ENCODE measurements at places on chromosomes 12 and 14.

DNA sequence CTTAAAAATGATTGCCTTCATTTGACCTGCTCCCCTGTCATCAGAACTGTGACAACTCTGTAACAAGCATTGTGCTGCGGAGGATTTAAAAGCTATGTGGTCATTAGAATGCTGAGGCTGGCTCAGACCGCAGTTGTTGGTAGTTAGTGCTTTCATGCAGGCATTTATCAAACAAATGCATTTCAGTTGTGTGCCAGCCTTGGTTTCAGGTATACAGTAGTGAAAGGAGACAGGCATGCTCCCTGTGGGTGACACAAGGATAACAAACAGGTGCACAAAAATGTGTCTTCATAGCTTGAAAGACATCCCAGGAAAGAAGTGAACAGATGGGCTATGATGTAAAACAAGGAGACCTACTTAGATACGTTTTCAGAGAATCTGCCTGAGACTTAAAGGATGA, 60.6 kb downstream of the MARK3 start:
- no peak for DNase-seq

DNA sequence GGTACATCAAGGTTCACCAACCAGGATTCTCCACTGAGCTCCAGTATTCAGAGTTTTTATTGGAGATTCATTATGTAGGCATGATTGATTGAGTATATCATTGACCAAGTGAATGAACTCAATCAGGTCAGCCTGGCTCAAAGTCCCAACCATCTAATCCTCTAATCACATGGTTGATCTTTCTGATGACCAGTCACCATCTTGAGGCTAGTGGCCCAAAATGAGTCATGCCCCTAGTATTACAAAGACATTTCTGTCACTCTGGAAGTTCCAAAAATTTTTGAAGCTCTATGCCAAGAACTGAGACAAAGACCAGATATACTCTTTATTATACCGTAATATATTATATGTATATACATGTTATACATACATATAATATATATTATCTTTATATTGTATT, 75.9 kb upstream of the ATF7IP start:
- DNase-seq = no peak

GRCh38 chr12:50650285-50650684, 113.6 kb upstream of the ATF1 start:
- no peak for DNase-seq

GRCh38 chr12:49144384-49144783, 13.2 kb upstream of the TUBA1B start:
- DNase-seq = no peak

DNA sequence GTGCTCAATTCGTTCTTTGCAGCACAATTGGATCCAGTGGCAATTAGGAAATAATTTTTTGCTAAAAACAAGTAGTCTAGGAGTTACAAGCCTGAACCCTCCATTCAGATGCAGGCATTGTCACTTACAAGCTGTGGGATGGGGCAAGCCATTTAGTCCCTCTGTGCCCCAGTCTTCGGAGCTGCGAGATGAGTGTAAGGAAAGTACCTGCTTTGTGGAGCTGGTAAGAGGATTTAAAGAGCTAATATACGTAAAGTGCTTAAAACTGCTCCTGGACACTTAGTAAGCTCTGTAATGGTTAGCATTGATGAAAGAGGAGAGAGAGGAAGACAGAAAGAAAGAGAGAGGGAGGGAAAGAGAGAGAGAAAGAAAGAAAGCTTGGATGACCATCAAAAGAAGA, 112.5 kb downstream of the LGMN start:
- DNase-seq = no peak

DNA sequence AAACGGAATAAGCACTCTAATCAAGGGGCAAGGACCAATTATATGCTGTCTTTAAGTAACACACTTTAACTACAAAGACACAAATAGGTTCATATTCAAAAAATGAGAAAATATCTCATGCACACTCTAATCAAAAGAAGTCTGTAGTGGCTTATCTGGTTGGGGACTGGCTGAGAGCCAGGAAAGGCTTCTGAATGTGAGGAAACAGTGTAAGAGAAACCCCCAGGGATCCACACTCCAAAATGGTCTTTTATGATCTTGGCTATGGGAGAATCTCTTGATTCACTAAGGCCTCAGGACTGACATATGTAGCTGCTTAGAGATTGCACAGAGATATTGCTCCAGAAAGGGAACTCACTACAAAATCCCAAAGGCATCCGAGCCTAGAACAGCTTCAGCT, 10.3 kb downstream of the CTSG start:
- no peak for DNase-seq

GRCh38 chr12:25800101-25800500, 158.4 kb upstream of the RASSF8 start:
- DNase-seq = no peak

DNA sequence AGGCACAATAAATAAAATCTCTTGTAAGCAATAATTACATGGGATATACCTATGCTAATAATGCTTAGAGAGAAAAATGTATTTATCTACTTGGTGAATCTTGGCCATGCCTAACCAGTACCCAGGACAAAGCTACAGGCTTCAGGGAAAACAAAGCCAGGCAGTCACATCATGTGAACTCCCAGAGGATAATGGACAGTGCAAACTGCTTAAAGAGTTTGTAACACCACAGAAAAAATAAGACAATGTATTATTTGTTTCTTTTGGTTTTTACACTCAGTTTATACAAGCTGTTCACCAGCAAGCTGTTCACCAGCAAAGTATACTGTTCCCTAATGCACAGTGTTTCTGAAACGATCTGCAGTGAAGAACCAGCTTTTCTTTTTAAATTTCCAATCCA, 38.0 kb downstream of the DICER1 start:
- no peak for DNase-seq

DNA sequence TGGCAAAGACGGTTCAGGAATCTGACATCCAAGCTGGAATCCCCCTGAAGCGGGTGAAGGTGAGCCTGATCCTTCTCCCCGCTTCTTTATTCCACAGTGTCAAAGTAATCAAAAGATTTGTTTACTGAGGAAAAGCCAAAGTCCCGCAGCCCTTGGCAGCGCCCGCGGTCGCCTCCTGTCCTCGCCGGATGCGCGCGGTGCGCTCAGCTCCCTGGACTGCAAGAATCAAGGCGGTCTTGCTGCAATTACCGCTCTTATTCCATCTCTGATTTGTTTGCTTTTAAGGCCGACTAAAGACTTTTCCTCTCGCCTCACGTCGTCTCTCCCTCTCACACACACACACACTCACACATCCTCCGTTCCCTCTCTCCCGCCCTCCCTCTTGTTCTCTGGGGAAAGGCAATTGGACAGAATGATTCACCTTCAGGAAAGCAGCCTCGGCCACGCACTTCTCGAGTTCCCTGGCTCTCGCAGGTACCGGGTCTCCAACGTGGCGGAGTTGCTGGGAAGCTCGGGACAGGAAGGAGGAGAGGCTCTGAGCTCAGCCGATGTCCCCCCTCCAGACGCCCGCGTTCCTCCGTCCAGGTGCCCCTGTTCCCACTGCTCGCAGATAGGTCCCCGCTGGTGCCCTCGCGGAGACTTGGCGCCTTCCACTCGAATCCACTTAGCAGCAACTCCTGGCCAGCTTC, 68.6 kb upstream of the USP15 start:
- no peak for DNase-seq

GRCh38 chr12:67415473-67415872, 146.3 kb downstream of the CAND1 start:
- no peak for DNase-seq

DNA sequence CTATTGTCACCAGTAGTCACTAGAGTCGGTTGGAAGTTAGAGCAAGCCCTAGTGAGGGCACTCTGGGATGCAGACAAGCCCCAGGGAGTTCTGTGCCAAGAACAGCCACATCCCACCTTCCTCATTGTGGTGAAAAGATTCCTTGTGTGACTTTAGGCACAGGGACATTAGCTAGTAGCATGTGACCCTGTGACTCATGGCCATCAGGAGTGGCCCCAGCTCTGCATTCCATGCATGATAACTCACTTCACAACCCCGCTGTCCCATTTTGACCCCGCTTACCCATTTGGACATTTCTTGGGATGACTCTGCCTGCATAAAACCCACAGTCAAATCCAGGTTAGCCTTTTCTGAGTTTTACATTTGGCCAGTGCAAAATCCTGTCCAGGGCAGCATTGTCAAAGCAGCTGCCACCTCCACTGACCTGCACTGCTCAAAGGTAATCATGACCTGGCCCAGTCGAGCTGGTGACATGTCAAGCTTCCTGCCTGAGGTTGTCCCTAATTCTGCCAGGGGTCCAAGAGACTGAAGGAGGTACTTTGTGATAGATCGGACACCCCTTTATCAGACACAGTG, 430.5 kb downstream of the DPF3 start:
- DNase-seq = no peak

GRCh38 chr14:28297559-28297958, 469.0 kb upstream of the FOXG1 start:
- no peak for DNase-seq

- no peak for DNase-seq
These were observed 633.6 kb downstream of the TMTC2 start for GRCh38 chr12:83320350-83320749.

- DNase-seq = no peak
These were observed 29.5 kb upstream of the OSBPL8 start for GRCh38 chr12:76588881-76589565.

DNA sequence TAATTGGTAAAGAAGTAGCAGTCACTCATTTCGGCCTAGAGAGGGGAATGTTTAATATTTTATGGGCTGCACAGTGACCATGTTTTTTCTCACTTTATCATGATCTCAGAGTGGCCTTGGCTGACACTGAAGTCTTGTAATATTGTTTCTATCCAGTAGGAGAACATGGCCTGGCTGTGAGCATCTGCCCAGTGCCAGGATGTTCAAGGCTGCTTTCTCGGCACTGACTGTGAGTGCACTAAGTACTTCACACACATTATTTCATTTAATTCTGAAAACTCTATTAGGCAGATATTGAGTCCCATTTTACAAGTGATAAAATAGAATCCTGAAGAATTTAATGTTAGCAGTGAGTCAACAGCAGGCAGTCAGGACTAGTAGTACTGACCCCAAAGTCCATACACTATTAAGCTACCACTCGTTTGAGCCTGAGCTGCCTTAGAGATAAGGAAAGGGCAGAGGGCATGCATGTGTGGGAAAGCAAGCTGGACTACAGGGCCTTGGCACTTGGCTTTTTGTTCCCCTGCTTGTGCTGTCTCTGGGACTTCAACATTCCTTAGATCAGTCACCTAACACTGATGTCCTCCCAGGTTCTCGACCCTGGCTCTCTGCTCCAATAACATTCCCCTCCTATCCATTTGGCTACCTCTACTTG, 42.2 kb upstream of the APPL2 start:
- DNase-seq = no peak

DNA sequence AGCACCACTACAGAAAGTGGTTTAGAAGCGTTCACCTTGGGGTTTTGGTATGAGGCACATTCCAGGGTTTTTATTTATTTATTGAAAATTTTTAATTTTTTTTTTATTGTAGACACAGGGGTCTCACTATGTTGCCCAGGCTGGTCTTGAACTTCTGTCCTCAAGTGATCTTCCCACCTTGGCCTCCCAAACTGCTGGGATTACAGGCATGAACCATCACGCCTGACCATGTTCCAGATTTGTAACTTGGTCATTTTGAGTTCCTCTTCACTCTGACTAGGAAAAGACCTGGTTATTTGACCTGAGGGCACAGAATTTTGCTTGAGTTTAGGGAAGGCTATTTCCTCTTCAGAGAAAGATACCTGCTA, 3.1 kb downstream of the MLEC start:
- no peak for DNase-seq

- no peak for DNase-seq
These were observed 37.3 kb downstream of the LTBP2 start for GRCh38 chr14:74574706-74575105.

GRCh38 chr12:46473634-46474329, 101.2 kb upstream of the SLC38A2 start:
- DNase-seq = no peak

DNA sequence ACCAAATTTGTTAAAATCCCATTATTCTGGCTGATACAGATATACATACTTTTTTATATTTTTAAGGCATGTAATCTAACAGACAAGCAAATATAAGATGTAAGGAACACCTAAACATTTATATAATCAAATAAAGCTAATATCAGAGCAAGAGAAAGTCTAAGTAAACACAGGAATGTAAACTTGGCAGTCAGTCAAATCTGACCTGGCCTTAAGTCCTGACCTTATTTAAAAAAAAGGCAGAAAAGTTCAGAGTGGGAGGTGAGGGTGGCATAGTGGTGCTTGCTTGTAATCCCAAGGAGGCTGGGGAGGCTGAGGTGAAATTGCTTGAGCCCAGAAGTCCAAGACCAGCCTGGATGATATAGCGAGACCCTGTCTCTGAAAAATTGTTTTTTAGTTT, 152.6 kb downstream of the DERA start:
- DNase-seq = no peak

DNA sequence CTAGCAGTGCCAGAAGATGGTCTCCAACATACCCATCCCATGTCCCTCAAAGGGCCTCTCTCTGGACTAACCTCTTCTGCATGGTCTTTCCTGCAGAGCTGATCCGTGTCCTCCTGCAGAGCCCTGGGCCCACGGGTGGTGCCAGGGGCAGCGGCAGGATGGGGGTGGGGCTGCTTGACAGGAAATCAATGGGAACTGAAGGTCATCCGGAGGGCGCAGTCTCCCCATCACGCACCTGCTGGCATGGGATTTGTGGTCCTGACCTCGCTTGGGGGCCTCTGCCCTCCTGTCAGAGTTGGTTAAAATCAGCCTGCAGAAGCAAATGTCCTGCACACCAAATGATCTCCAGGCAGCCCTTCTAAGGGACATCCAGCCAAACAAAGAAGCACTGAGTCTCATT, 110.2 kb downstream of the DPF3 start:
- no peak for DNase-seq

- no peak for DNase-seq
These were observed 36.2 kb upstream of the PRMT8 start for GRCh38 chr12:3454780-3455179.

DNA sequence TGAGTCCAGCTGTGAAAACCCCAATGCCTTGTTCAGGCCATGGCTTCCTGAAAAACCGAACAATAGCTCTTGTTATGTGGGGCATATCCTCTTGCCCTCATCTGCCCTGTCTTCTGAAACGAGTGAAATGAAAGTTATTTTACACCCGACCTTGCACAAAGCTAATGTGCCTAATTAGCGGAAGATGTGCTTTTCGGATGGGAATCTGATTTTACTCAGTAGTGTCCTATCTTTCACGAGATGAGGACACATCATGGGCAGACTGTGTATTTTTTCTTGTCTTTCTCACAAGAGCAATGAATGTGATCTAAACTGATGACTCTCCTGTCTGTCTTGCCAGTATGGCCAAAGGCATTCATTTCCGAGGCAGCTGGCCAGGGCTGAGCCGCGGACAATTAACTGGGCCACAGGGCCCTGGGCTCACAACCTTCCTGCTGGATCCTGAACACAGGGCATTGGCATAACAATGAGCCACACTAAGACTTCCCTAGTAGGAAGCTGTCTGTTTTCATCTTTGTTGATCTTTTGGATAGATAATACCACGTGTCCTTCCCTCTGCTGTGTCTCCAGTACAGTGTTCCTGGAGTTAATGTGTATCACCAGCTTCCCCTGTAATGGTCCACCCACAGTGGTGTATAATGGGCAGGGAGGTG, 86.0 kb upstream of the HIF1A start:
- DNase-seq = peak; percentile 57

GRCh38 chr14:28949503-28949902, 182.9 kb downstream of the FOXG1 start:
- no peak for DNase-seq

Measured in hypothalamus (tissue), 51 donors.